Parietal lobe (tissue), 2 donors: ENCODE measurements at places on chromosomes 2 and 18. TPM values are rescaled to one million over a fixed set of nuclear protein-coding genes. Genes with fewer than 3 reads are reported as not detected.

RASGRP3 gene
- 12.2 TPM for total RNA-seq

USP40 gene
- 21.0 TPM for total RNA-seq

ACTG2 gene
- not detected for total RNA-seq

USP37 gene
- total RNA-seq = 43.8 TPM
